ENCODE measurements at places on chromosomes 5 and 9.

DNA sequence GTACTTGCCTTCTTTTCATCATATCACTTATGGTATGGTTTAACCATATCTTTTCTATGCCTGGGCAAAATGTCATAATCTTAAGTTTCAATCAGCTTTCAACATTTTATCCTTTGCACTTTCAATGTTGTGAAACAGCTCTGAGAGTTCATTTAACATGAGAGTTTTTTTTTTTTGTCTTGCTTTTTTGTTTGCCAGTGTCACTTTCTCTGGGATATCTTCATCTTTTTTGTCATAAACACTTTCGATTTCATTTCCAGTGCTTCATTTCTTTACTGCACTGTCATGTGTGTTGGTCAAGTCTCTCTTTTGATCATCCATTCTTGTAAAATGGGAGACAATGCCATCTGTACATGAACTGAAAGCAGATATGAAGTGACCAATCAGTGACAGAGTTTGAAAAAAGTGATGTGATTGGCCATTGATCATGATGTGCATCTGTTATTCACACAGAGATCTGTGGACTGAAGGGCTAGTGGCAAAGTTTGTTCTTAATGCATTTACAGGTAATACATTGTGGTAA lies 7.5 kb upstream of the POU5F2 start:
- DNase-seq, result no peak

- no peak for DNase-seq
Measured at GRCh38 chr9:4137681-4138099, 162.2 kb downstream of the GLIS3 start.

- no peak for DNase-seq
Measured at GRCh38 chr5:33034777-33035176, 323.7 kb downstream of the NPR3 start.

DNA sequence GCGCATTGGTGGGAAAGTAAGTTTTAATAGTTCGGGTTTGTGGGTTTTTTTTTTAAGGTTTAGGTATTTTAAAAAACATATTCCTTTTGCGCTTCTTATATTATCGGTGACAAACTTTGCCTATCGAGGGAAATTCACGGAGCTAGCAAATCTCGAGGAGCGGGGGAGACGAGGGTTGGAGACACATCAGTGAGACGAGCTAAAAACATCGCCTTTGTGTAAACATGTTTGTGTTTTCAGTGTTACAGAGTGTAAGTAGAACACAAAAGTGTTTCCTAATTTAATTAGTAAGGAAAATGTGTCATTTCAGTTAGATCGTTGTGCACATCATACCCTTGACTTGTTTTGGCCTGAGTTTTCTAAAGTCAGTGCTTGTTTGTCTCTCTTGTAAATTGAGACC lies 945 bp downstream of the BTF3 start:
- no peak for DNase-seq

GRCh38 chr9:129716091-129716490 lies 36.8 kb downstream of the PTGES start:
- no peak for DNase-seq

DNA sequence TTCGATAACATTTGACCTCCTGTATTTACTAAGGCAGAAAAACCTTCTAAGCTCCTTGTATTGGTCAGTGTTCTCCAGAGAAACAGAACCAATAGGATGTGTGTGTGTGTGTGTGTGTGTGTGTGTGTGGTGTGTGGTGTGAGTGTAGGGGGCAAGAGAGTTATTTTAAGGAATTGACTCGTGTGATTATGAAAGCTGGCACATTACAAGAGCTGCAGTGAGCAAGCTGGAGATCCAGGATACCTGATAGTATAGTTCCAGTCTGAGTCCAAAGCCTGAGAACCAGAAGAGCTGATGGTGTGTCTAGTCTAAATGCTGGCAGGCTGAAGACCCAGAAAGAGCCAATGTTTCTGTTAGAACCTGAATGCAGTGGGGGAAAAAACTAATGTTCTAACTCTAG lies 21.2 kb upstream of the PIK3R1 start:
- DNase-seq, result no peak
